ENCODE measurements at places on chromosomes 3 and 15. TPM values are rescaled to one million over a fixed set of nuclear protein-coding genes. Genes with fewer than 3 reads are reported as not detected.

DNA sequence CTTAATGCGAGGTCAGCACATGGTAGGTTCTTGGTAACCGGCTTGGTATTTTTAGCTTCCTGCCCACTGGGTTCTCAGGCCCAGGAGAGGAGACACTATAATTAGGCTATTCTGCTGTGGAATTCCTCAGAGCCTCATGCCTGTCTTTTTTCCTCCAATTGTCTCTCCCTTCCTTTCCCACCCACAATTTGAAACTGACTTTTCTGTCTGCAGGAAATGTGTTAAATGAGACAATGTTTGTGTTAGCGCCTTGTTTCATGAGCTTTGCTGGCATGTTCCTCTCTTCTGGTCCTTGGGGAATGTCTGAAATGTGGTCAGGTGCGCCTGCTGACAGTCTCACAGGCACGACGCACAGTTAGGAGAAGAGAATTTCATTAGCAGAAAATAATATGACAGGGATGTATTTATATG lies 223.6 kb upstream of the CTNNB1 start:
- peak overlapping the region; percentile 8 for H3K27ac ChIP-seq
- H3K36me3 ChIP-seq: no peaks in the 10 kb centered on the region
- no peak overlapping the region for H3K4me3 ChIP-seq
- no peaks in the 10 kb centered on the region for H3K27me3 ChIP-seq
- DNase-seq: no peak
- peaks cover 41% of the 10 kb centered on the region for H3K4me1 ChIP-seq

GRCh38 chr15:44801797-44802196 lies 65.5 kb downstream of the TRIM69 start:
- DNase-seq: no peak
- H3K4me1 ChIP-seq: peaks cover 7% of the 10 kb centered on the region
- no peaks in the 10 kb centered on the region for H3K27me3 ChIP-seq
- H3K27ac ChIP-seq: no peak overlapping the region

- no peaks in the 10 kb centered on the region for H3K36me3 ChIP-seq
- DNase-seq: no peak
- H3K4me3 ChIP-seq: no peak overlapping the region
These were observed 82.9 kb upstream of the GSK3B start for GRCh38 chr3:120177151-120177550.

GRCh38 chr3:105559856-105560255 lies 193.1 kb downstream of the ALCAM start:
- no peak overlapping the region for H3K27ac ChIP-seq
- DNase-seq: no peak
- H3K36me3 ChIP-seq: no peaks in the 10 kb centered on the region
- H3K27me3 ChIP-seq: no peaks in the 10 kb centered on the region

DNA sequence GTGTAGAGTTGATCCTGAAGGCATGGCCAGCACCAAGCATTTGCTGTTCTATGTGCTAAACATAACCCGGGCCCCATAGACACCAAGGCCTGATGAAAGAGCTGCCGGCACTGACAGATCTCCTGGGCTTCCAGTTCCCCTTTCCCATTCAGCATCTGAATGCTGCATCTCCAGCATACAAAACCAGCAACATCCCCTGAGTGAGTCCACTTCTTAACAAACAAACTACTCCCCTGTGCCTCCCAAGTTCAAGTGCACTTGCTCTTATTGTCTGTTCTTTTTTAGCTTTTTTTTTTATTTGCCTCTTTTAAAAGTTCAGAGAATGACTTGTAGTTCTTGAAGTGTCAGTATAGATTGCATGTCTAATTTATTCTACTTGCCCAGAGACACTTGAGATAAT lies 156.0 kb downstream of the EDEM1 start:
- H3K27ac ChIP-seq: no peak overlapping the region
- no peaks in the 10 kb centered on the region for H3K27me3 ChIP-seq
- no peak overlapping the region for H3K4me3 ChIP-seq
- DNase-seq: no peak
- H3K4me1 ChIP-seq: no peaks in the 10 kb centered on the region

- no peaks in the 10 kb centered on the region for H3K27me3 ChIP-seq
- no peaks in the 10 kb centered on the region for H3K36me3 ChIP-seq
- no peak overlapping the region for H3K27ac ChIP-seq
- H3K4me3 ChIP-seq: no peak overlapping the region
These were observed 22.6 kb downstream of the RASGRF1 start for GRCh38 chr15:79067969-79068368.

- DNase-seq: no peak
- H3K4me1 ChIP-seq: peaks cover 22% of the 10 kb centered on the region
- H3K4me3 ChIP-seq: peak overlapping the region; percentile 61
- no peaks in the 10 kb centered on the region for H3K36me3 ChIP-seq
- no peak overlapping the region for H3K27ac ChIP-seq
- peaks cover 75% of the 10 kb centered on the region for H3K27me3 ChIP-seq
These were observed 1.3 kb downstream of the GREM1 start for GRCh38 chr15:32718821-32719716.

DNA sequence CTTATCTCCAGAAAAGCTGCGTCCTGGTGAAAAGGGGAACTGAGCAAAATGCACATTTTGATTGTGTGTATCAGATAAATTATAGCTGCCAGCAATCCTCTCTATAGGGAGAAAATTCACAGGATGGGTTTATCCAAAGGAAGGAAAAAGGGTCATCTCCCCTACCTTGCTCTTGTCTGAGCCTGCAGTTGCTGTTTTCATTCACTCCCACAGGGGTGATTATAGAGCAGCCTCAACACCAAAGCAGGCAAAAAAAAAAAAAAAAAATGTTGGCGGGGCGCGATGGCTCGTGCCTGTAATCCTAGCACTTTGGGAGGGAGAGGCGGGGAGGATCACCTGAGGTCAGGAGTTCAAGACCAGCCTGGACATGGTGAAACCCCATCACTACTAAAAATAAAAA lies 333.7 kb downstream of the ROBO2 start:
- no peak for DNase-seq
- H3K27me3 ChIP-seq: no peaks in the 10 kb centered on the region
- H3K4me1 ChIP-seq: no peaks in the 10 kb centered on the region

DNA sequence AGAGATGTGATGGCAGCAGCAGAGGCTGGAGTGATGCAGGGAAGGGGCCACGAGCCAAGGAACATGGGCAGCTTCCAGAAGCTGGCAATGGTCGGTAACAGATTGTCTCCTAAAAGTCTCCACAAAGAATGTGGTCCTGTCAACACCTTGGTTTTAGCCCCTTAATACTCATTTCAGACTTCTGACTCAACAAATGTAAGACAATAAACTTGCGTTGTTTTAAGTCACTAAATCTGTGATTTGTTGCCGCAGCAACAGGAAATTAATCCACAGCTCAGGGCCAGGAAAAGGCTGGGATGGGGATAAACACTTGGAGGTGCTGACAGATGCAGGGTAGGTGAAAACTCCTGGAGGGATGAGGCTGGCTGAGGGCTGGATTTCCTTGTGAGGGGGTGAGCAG lies 69.9 kb downstream of the OXNAD1 start:
- H3K4me3 ChIP-seq: no peak overlapping the region
- H3K27ac ChIP-seq: no peak overlapping the region
- DNase-seq: no peak
- peaks cover 19% of the 10 kb centered on the region for H3K4me1 ChIP-seq
- H3K27me3 ChIP-seq: no peaks in the 10 kb centered on the region
- peaks cover 25% of the 10 kb centered on the region for H3K36me3 ChIP-seq

- DNase-seq: peak; percentile 81
- H3K27me3 ChIP-seq: no peaks in the 10 kb centered on the region
- no peak overlapping the region for H3K4me3 ChIP-seq
- no peaks in the 10 kb centered on the region for H3K36me3 ChIP-seq
These were observed 8.9 kb upstream of the MAP3K13 start for GRCh38 chr3:185353823-185354614.

GRCh38 chr3:43273416-43273815 lies 12.9 kb upstream of the SNRK start:
- H3K36me3 ChIP-seq: no peaks in the 10 kb centered on the region
- H3K4me1 ChIP-seq: no peaks in the 10 kb centered on the region
- no peak for DNase-seq
- no peaks in the 10 kb centered on the region for H3K27me3 ChIP-seq

DNA sequence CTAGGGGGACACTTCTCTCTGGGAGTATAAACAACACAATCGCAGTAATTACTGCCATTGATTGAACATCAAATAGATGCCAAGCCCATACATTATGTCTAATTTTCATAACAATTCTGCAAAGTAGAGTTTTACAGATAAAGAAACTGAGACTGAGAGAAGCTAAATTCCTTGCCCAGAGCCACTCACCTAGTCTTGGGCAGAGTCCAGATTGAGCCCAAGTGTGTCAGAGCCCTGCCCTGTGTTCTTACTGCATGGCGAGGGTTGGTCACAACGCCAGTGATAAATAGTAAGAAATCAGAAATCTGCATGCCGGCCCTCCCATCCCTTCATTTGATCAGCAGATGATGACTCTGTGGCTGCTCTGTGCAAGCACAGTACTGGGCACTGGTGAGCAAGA lies 106.3 kb downstream of the C3orf70 start:
- H3K27me3 ChIP-seq: no peaks in the 10 kb centered on the region
- no peak overlapping the region for H3K4me3 ChIP-seq
- H3K4me1 ChIP-seq: peaks cover 27% of the 10 kb centered on the region

- no peak overlapping the region for H3K27ac ChIP-seq
- no peak overlapping the region for H3K4me3 ChIP-seq
- H3K4me1 ChIP-seq: no peaks in the 10 kb centered on the region
- H3K27me3 ChIP-seq: no peaks in the 10 kb centered on the region
- DNase-seq: no peak
These were observed 225.8 kb upstream of the SLCO3A1 start for GRCh38 chr15:91627473-91628278.

- no peak overlapping the region for H3K4me3 ChIP-seq
- H3K36me3 ChIP-seq: no peaks in the 10 kb centered on the region
- DNase-seq: no peak
- no peaks in the 10 kb centered on the region for H3K4me1 ChIP-seq
These were observed 118.7 kb downstream of the WNT5A start for GRCh38 chr3:55368366-55368765.

- DNase-seq: no peak
- H3K27me3 ChIP-seq: no peaks in the 10 kb centered on the region
These were observed 82.2 kb upstream of the SLC25A26 start for GRCh38 chr3:66138336-66139313.

DNA sequence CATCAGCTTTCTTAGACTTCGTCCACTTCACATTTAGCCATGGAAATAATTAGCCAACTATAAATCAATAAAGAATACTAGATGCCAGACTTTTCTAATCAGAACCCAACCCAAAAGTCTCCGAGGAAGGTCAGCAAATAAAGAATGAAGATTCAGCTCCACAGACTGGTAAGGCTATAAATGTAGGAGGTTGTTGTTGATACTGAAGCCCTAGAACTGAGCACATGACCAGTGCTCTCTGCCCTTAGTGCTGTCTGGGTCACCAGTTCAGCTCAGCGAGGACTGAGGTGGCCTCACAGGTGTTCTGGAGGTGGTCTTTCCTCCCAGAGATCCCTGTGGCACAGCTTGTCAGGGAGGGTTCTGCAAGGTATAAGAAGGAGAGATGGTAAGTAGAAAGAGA lies 20.9 kb upstream of the SLC28A2 start:
- no peaks in the 10 kb centered on the region for H3K36me3 ChIP-seq
- DNase-seq: no peak
- no peaks in the 10 kb centered on the region for H3K4me1 ChIP-seq
- H3K27ac ChIP-seq: no peak overlapping the region

The C3orf85 gene
- total RNA-seq: not detected

The NIPA2 gene
- total RNA-seq: 84.7 TPM

The ANKUB1 gene
- total RNA-seq: not detected

The TMEM207 gene
- not detected for total RNA-seq

The COL8A1 gene
- 1.6 TPM for total RNA-seq

The HESX1 gene
- total RNA-seq: 1.7 TPM

The CD200 gene
- total RNA-seq: 4.8 TPM

The SLC30A4 gene
- 6.9 TPM for total RNA-seq

The NOX5 gene
- total RNA-seq: 24.6 TPM

The KNL1 gene
- total RNA-seq: 5.0 TPM

The STAG1 gene
- 40.0 TPM for total RNA-seq

The TEX55 gene
- total RNA-seq: not detected

All from spleen (tissue), 13 donors.